ENCODE measurements at places on chromosomes 11 and 22.

- DNase-seq = no peak
Measured at GRCh38 chr11:119319700-119320239, 2.8 kb upstream of the MCAM start.

DNA sequence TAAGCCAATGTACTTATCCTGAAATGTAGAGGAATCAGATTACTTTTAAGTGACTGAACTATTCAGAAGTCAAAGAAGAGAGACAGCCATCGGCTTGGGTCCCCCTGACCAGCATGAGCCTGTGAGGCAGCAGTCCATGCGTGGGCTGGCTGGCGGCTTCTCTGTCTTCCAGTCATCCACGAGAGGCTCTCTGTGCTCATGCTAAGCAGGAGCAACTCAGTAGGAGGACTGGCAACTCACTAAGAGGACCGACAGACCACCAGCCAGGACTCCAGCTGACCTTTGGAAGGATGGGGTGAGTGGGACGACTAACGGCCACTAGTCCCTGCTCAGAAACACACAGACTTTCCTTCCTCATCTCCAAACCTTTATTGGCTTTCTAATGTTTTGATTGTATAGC, 43.6 kb downstream of the ARFGAP3 start:
- no peak for DNase-seq

GRCh38 chr11:14687943-14688627, 44.5 kb downstream of the PDE3B start:
- DNase-seq = no peak

DNA sequence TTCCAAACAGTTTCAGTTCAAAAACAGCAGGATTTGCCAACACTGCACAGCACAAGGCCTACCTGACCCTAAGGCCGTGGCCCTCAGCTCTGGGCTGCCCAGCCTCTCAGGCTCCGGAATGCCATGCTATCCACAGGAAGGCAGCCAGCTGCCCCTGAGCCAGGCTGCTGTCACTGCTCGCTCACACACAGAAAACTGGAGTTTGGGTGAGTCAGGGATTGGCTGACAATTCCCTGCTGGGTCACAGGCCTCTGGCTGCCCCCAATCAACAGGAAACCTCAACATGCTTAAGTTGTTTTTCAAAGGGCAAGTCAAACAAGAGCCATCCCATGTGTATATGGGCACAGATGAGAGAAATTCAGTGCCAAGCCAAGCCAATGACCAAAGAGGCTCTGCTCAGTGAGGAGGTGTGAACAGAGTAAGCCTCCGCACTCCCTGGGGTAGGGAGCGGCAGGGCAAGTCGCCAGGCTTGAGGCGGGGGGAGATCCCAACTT, 50.2 kb downstream of the RPL27A start:
- DNase-seq = no peak

GRCh38 chr22:19674129-19674928, 40.0 kb upstream of the SEPTIN5 start:
- DNase-seq = no peak

- no peak for DNase-seq
Measured at GRCh38 chr11:66749091-66749490, 20.1 kb upstream of the SPTBN2 start.

DNA sequence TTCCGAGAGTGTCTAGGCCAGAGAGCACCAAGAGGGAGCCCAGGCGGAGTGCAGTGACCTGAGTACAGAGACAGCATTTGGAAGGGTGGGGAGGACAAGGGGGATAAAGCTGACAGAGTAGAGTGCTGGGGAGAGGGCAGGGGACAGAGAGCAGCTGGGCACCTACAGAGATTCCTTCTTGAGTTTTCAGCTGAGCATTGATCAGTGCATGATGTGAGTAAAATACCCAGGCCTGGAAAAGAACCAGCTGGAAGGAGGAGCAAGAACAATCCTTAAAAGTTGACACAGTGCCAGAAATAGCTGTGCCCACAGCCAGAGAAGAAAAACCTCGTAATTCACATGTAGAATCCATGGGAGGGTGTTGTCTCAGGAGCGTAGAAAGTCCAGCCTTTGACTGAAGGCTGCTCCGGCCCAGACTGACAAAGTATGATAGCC, 33.9 kb upstream of the PANX2 start:
- DNase-seq = no peak

DNA sequence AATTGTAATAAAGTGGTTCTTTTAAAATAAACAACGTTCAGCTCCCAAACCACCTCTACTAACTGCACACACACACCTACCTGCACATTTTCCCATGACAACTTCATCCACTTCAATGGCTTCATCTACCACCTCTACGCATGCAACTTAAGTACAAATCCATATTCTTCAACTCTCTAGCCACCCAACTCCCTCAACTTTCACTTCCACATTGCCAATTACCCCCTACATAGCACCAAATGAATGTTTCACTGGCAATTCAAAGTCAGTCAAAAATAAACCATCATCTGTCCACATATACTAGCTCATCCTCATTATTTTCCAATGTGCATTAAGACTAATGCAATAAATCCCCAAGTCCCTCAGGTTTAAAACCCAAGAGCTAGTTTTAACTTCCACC, 50.7 kb upstream of the ARHGAP32 start:
- no peak for DNase-seq

DNA sequence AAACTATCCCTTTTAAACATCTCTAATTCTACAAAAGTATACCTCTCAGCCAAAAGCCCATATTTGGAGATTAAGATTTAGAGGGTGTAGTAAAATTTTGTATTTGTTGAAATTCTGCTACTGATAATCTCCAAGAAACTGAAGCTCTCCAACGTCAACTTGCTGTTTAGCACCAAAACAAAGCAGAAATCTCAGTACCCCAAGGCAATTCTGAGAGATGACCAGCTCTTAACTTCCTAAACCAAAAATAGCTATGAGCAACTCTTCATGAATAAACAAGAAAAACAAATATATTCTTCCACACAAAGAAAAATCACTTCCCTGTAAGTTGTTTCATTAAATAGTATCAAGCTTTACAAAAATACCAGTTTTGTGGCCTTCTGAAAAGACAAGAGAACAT, 13.3 kb downstream of the RRAS2 start:
- DNase-seq = no peak

GRCh38 chr11:1129611-1130160, 28.1 kb upstream of the MUC5AC start:
- no peak for DNase-seq

- no peak for DNase-seq
Measured at GRCh38 chr11:123601136-123601535, 53.3 kb downstream of the SCN3B start.

- no peak for DNase-seq
Measured at GRCh38 chr11:102990145-102990544, 34.6 kb upstream of the MMP13 start.

Data from iPS-NIHi11 (cell line).